KBM-7 (cell line): ENCODE measurements at places on chromosomes 5 and 9.

GRCh38 chr9:21579247-21579671 lies 97.1 kb upstream of the IFNE start:
- no peak for DNase-seq

- DNase-seq = no peak
These were observed 438 bp downstream of the NSUN2 start for GRCh38 chr5:6632324-6632887.

DNA sequence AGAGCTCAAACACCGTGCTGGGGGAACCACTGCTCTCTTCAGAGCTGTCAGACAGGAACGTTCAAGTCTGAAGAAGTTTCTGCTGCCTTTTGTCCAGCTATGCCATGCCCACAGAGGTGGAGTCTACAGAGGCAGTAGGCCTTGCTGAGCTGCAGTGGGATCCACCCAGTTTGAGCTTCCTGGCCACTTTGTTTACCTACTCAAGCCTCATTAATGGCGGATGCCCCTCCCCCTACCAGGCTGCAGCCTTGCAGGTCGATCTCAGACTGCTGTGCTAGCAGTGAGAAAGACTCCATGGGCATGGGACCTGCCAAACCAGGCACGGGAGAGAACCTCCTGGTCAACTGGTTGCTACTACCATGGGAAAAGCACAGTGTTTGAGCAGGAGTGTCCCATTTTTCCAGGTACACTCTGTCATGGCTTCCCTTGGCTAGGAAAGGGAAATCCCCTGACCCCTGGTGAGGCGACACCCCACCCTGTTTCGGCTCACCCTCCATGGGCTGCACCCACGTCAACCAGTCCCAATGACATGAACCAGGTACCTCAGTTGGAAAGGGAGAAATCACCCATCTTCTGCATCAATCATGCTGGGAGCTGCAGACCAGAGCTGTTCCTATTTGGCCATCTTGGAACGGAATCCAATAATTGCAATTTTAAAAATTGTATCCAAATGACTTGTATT lies 246.9 kb upstream of the ADAMTS16 start:
- DNase-seq = no peak

DNA sequence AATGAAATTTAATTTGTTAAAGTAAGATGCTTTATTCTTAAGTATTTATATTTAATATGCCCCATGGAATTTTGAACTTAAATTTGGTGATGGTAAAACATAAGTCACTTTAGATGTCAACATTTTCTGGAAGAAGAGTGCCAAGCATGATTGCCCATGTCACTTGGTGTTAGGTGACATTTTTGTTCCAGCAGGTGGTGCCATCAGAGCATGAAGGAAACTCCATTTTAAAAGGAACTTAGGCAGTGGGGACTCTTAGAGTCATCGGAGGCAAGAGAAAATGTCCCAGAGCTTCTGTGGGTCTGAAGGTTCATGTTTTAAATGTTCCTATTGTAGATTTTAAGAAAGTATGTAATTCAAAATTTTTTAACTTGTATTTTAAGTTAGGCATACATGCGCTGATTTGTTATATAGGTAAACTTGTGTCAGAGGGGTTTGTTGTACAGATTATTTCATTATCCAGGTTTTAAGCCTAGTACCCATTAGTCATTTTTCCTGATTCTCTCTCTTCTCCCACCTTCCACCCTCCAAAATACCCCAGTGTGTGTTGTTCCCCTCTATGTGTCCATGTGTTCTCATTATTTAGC lies 789.3 kb downstream of the SEMA5A start:
- peak; percentile 26 for DNase-seq

DNA sequence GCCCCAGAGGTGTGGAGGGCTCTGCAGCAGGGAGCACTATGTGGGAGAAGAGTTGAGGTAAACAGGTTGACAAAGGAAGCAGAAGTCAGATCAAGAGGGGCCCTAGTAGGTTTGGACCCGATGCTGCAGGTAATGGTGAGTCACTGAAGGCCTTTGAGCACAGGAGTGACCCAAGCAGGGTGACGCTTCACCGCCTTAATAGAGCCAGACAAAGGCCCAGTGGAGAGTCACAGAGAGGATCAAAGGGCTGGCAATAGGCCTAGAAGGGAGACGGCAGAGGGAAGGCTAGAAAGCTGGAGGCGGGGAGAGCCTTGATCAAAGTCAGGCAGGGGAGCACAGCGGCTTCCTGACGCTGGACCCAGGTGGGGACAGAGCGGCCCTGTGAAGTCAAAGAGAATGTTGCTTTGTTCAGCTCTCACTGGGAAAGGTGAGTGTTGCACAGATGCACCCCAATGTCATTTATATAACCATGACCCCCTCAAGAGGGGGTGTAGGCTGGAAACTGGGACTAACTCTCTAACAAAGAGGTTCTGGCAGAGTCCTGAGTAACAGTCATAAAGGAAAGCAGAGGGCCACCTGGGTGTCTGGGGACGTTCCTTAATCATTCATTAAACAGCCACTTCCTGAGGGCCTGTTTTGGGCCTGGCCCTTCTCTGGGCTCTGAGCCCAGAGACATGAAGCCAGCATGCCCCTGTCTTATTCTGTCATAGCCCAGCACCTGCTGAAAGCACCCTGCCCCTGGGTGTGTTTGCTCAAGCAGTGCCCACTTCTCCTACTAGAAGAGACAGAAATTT lies 9.8 kb upstream of the CPLX2 start:
- no peak for DNase-seq

- no peak for DNase-seq
These were observed 79.8 kb upstream of the SPATA31D4 start for GRCh38 chr9:81848472-81848871.

DNA sequence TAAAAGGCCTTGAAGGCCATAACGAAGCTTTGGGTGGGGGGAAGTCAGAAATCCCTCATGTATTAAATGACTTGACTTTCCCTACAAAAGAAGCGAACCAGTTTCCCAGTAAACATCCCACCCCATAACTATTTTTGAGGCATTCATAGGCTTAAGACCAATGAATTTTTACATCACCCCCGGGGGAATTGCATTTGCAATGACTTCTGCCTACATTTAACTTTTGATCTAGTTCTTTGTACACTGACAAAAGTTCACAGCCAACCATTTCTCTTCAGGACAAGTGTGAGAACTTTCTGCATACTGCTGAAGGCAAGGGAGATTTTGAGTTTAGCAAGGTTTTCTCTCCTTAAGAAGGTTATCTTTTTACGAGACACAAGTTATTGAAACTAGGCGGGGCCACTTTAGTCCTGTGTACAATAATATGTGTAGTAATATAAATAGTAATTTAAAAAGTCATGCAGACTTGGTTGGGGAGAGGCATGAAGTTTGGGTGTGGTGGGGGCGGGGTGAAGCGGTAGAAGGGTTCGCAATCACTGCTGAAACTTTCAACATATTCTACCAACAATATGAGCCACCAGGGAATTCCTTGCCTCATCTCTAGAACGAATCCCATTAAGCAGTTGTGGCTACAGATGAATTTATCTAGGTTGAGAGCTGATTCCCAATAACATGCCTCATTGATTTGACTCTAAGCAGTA lies 2.5 kb downstream of the TJP2 start:
- no peak for DNase-seq

DNA sequence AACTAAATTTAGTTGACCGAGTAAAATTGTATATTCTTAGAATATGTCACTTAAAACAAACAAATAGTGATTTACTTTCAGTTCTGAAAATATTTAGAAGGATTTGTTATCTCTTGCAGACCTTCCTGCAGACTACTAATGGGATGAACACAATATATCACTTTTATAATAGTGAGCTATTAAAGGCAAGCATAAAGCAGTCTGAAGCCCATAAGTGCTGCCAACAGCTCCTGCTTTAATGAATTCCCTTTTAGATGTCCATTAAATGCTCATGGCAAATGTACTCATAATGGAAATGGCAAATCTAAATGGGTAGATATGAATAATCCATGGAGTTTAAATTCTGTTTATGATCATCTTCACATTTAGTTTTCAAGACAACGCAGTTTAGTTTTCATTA lies 170.2 kb downstream of the RANBP17 start:
- DNase-seq = no peak

- DNase-seq = no peak
These were observed 8.2 kb downstream of the DMAC1 start for GRCh38 chr9:7791394-7791793.

GRCh38 chr9:86079865-86080469 lies 19.4 kb downstream of the GOLM1 start:
- DNase-seq = no peak

DNA sequence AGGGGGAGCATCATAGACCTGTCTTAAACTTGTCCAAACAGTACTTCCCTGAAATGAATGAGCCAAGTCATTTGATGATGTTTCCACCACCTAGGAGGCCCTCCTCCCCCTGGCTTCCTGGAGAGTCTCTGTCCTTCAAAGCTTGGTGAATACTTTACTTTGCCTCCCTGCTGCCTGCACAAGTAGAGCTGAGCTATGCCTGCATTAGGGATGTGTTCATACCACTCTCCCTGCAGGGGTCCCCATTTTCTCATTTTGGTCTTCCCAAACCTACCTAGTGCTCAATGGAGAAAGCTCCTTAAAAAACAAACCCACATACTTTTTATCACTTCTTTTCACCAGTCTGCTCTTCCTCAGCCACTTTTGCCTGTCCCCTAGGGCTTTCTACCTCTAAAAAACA lies 7.7 kb downstream of the CCNI2 start:
- peak; percentile 59 for DNase-seq

- no peak for DNase-seq
These were observed 68.7 kb upstream of the UNC5A start for GRCh38 chr5:176741561-176742211.

GRCh38 chr9:16126042-16126441 lies 573.2 kb downstream of the CCDC171 start:
- no peak for DNase-seq
